Activated naive CD8-positive, alpha-beta T cell treated with anti-CD3 and anti-CD28 coated beads, Interleukin-2, amount 10 ng/mL, durations not matched to agents 7 days and 5 days (primary cell): ENCODE measurements at places on chromosomes 13 and 19. TPM values are rescaled to one million over a fixed set of nuclear protein-coding genes. Genes with fewer than 3 reads are reported as not detected.

LILRB4 gene
- total RNA-seq, result 1.7 TPM

CTXN1 gene
- not detected for total RNA-seq

APOC4 gene
- not detected for total RNA-seq

ZNF563 gene
- total RNA-seq, result 5.2 TPM

CD320 gene
- 36.1 TPM for total RNA-seq

HCST gene
- 190 TPM for total RNA-seq

PRR36 gene
- total RNA-seq, result 0.78 TPM

LENG9 gene
- 6.2 TPM for total RNA-seq

LPAR6 gene
- 48.1 TPM for total RNA-seq

LMTK3 gene
- 12.8 TPM for total RNA-seq

RASGRP4 gene
- 0.80 TPM for total RNA-seq

ETV2 gene
- total RNA-seq, result 1.6 TPM

FSTL3 gene
- total RNA-seq, result 2.9 TPM

IL12RB1 gene
- 52.5 TPM for total RNA-seq

OR2Z1 gene
- not detected for total RNA-seq

COX7A1 gene
- total RNA-seq, result not detected

LILRB1 gene
- total RNA-seq, result 2.3 TPM

RBM42 gene
- 92.2 TPM for total RNA-seq

TNFSF9 gene
- 2.6 TPM for total RNA-seq

GAPDHS gene
- not detected for total RNA-seq

FBN3 gene
- 0.50 TPM for total RNA-seq

FBXO27 gene
- not detected for total RNA-seq

ANGPTL8 gene
- not detected for total RNA-seq

IRF2BP1 gene
- 23.9 TPM for total RNA-seq

IGFLR1 gene
- 63.4 TPM for total RNA-seq

PSENEN gene
- 36.3 TPM for total RNA-seq

PTH2 gene
- total RNA-seq, result not detected

NLRP5 gene
- not detected for total RNA-seq

CD22 gene
- total RNA-seq, result 1.7 TPM

C19orf47 gene
- 21.8 TPM for total RNA-seq

LSR gene
- total RNA-seq, result 36.3 TPM
